Esophagus squamous epithelium (tissue), 5 donors: ENCODE measurements at places on chromosomes 12 and 14.

DNA sequence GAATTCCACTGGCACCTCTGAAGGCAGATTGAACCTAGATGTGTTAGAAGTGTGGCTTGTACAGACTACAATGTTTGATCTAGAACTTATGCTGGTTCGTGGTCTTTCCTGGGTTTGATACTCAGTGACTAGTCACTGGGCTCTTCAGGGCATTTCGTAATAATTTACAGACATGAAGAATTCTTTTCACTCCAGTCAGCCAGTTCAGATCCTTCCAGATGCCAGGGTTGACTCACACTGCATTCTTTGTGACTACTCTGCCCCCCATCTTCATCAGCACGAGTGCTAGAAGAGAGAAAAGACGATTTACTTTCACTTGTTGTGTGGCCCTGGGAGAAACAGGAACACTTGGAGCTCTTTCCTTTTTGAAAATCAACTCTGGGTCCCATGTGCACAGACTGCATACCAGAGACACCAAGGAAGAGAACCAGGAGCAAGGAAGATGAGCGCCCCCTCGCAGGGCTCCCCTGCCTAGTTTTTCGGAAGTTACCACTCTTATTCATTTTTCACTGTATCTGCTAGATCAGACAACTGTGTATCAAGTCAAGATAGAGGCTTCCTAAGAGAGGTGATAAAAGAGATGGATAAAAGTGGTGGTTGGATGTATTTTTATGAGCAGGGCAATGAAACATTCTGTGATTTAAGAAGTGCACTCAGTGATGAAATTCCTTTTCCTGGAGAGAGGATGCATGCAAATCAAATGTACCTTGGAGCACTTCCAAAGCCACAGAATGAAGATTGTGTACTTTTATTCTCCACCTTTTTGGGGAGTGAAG, 33.5 kb upstream of the EVL start:
- DNase-seq, result no peak

- no peak for DNase-seq
Observed at GRCh38 chr12:56029666-56030293, 8.9 kb downstream of the IKZF4 start.

DNA sequence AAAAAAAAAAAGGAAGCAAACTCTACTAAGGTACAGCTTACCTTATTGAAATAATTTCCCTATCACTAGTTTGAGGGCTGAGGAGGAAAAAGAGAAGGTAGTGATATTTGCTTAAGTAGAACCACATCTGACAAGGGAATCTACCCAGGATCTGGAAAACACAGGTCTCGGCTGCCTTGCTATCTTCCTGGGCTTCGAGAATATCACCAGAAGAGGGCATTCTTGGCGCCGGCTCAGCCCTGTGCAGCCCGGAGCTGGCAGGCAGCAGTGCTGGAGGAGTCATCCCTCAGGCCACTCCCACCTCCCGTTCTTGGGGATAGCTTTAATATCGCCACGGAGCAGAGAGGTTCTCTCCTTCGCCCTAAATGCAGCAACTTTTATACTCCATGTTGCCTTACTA, 1181.2 kb downstream of the VRK1 start:
- DNase-seq, result no peak

GRCh38 chr12:31353750-31354708, 28.1 kb upstream of the SINHCAF start:
- DNase-seq, result no peak
